ENCODE measurements at places on chromosomes 7 and 10.

GRCh38 chr10:131424836-131425491 is 113.4 kb upstream of the TCERG1L start:
- no peak for DNase-seq

DNA sequence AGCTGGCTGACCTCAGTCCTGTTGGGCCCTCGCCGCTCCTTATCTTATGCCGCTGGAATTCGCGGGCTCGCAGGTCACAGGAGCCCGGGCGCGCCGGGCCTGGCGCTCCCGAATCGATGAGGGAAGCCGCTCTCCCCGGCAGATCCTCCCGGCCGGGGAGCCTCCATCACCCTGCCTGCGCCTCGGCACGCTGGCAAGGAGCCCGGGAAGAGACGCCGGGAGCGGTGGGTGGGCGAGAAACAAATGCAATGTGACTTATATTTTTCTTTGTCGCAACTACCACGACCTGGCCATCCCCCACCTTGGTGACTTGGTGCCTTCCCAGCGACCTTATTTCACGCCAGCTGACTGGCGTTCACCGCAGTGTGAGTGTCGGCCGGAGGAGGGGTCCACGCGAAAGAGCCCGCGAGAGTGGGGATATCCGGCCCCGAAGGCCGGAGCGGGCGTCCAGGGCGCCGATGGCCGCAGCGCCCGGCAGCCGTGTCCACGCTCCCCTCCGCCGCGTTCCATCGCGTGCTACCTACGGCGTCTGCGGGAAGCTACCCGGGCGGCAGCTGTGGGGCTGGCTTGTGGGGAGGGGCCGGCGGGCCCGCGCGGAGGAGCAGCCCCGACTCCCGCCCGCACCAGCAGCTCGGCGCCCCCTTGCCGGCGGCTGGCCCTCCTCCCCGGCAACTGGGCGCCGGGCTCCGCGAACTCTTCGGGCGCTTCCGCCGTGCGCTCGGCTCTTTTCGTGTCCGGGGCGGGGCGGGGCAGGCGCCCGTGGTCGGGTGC is 494 bp upstream of the BMPR1A start:
- peak; percentile 94 for DNase-seq

GRCh38 chr7:79258826-79259225 is 194.6 kb downstream of the MAGI2 start:
- no peak for DNase-seq

DNA sequence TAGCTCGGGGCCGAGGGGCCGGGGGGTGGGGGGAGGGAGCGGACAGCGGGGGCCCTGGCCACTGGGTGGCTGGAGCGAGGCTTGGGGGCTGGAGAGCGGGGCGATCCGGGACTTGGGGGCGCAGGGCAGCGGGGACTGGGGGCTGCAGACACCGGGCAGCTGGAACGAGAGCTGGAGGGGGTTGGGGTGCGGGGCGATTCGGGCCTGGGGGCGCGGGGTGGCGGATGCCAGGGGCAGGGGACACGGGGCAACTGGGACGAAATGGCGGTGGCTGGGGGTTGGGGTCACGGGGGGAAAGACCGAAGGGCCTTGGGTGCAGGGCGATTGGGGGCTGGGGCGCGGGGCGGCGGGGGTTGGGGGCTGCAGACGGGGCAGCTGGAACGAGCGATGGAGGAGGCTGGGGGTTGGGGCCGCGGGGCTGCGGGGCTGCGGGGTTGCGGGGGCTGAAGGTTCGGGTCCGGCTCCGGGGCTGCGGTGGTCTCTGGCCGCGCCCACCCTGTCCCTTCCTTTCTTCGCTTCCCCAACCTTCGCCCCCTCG is 590 bp downstream of the COL26A1 start:
- DNase-seq = no peak

- DNase-seq = peak; percentile 4
Observed at GRCh38 chr7:131238347-131238931, 89.2 kb upstream of the MKLN1 start.

DNA sequence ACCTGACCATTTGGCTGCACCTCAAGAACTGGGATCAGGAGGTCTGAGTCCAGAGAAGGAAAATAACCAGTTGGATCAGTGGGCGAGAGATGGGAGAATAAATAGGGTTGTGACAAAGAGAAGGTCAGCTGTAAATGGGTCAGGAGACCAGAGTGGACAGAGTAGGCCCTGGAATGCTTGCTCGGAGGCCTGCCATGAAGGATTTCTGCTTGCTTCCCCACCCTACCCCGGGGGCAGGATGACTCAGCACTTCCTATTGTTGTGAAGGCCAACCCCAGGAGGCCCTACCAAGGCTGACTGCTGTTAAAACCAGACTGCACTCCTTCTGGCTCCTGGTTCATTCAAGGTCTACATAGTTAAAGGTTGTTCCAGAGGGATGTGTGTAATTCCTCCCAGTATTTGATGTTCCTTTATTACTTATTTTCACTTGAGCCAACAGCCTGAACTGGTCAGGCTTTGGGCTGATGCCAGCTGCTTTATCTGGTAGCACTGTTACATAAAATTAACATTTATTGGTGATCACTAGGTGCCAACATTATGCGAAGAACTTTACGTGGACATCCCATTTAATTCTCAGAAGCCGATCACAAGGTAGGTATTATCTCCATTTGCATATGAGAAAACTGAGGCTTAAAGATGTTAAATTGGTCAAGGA is 27.3 kb upstream of the IFRD1 start:
- DNase-seq = peak; percentile 97

GRCh38 chr10:50260791-50261281 is 9.5 kb upstream of the ASAH2 start:
- DNase-seq = no peak

GRCh38 chr7:36391436-36392198 is 2.0 kb downstream of the ANLN start:
- DNase-seq = peak; percentile 78

GRCh38 chr10:42952349-42952748 is 124.5 kb upstream of the RET start:
- peak; percentile 22 for DNase-seq

DNA sequence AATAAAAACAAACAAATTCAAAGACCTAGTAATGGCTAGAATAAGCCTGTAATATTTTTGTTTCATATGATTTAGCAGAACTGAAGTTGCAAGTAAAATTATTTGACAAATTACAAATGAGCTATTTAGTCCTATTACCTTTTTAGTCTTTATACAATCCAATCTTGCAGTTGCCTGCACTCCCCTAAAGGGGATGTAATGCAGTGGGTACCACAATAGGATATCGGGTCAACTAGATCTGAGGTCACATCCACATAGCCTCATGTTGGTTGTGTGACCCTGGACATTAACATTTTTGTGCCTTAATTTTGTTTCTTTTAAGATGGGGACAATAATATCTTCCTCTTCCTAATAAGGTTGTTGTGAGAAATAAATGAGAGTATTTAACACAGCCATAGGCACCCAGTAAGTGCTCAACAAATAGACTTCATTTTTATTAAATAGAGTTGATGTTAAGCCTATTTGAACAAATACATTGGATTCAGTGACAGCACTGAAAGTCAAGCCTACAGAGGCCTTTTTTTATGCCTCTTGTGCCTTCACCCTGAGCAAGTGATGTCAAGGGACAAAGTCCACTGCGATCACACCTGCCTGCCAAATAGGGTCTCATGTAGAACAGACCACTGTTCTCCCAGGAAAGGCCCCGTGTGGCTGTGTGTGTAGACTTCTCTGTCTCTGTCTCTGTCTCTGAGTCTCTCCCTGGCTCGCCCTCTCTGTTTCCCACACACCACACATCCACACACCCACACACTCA is 124.8 kb downstream of the EVX1 start:
- no peak for DNase-seq

DNA sequence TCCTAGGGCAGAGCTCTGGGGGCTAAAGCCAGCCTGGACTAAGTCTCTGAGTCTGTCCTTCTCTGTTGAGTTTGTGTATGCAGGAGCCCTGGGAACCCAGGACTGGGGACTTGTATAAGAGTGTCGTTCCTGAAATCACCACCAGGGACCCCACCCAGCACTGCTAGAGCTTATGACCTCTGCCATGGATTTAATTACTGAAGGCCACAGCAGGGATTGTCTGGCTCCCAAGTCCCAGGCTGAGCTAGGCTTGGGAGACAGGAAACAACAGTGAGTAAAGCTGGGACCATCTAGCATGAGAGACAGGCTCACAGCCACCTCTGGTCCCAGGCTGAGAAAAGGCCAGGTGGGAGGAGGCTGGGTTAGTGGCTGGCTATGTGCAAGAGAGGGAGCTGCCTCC is 1.4 kb upstream of the TSPAN15 start:
- DNase-seq = peak; percentile 87

DNA sequence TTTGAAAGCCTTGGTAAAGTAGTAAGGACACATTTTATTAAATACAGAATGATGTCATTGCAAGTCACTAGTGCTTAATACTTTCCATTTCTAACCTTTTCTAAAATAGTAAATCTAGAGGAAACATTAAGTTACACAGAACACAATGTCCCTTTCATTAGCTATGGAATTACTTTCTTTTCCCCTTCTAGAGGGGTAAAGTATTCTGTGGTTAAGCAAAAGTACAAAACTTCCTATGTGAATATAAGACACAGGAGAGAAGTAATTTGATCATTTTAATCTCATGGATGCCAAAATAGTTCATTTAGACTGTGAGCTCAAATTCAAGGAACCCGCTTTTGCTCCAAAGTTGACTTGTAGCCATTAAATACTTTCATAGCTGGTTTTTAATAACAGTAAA is 49.8 kb downstream of the SEMA3E start:
- DNase-seq = no peak

GRCh38 chr10:128001849-128002248 is 94.9 kb downstream of the PTPRE start:
- no peak for DNase-seq

DNA sequence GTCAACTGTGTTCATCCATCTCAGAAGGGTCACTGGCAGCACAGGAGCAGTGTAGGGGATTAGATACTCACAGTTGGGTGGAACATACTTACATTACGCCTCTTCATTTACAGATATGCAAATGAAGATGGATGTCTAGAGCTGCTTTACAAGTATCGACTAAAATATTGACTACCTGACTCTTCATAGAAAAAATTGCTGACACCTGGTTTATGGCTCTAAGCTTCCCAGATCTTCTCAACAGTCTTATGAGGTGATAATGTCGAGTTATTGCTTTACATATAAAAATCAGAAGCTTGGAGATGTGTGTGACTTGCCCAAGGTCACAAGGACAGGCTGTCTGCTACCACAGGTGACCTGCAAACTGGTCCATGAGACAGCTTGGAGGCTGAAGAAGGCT is 677.2 kb downstream of the TYW1 start:
- DNase-seq = no peak

DNA sequence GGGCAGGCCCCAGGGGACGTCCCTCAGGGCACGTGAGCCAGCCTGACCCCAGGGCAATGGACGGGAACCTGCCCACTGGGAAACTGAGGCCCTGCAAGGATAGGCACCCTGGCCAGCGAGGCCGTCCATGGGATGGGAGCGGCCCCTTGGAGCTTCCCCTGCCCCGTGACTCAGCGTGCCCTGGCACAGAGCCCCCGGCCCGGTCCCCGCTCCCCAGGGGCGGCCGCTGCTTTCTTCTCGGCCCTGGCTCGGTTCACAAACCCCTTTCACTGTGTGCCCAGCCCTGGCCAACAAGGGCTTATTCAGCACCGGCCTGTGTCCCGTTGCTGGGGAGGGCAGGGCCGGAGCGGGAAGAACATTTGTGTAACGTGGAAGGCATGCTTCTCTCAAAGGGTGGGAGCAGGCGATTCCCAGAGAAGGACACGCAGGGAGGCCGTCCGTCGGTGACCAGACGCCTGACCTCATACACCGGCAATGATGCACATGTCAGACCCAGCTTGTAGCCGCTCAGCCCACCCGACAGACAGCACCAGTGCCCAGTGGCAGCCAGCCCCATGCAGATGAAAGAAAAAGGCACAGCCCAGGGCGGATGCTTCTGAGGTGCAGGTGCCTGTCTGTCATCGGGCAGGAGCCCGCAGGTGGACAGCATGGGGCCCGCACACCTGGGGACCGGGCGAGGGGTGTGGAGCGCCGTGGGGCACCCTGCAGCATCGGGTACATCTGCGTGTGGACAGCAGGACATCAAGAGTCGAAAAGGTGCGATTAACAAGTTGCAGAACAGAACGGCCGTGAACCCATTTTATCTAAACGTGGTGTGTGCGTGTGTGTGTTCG is 94.5 kb downstream of the PDGFA start:
- no peak for DNase-seq
